Liver (tissue), 10 donors: ENCODE measurements at places on chromosomes 5 and 9. TPM values are rescaled to one million over a fixed set of nuclear protein-coding genes. Genes with fewer than 3 reads are reported as not detected.

GRCh38 chr5:159419576-159419975, 89.3 kb upstream of the IL12B start:
- no peaks in the 10 kb centered on the region for H3K27me3 ChIP-seq
- H3K27ac ChIP-seq: no peak overlapping the region
- H3K36me3 ChIP-seq: no peaks in the 10 kb centered on the region
- no peak for DNase-seq
- H3K4me3 ChIP-seq: no peak overlapping the region

Gene ARSB
- 26.2 TPM for total RNA-seq

- no peak overlapping the region for H3K4me3 ChIP-seq
- H3K4me1 ChIP-seq: no peaks in the 10 kb centered on the region
- no peak overlapping the region for H3K27ac ChIP-seq
- no peak for DNase-seq
- H3K36me3 ChIP-seq: no peaks in the 10 kb centered on the region
- no peaks in the 10 kb centered on the region for H3K27me3 ChIP-seq
Observed at GRCh38 chr9:2299843-2300205, 284.7 kb downstream of the SMARCA2 start.

GRCh38 chr9:93724852-93725251, 148.5 kb downstream of the PHF2 start:
- DNase-seq: no peak
- H3K4me1 ChIP-seq: no peaks in the 10 kb centered on the region
- no peak overlapping the region for H3K4me3 ChIP-seq
- no peaks in the 10 kb centered on the region for H3K36me3 ChIP-seq

Gene SLC46A2
- 0.17 TPM for total RNA-seq

Gene GTF2H2C
- total RNA-seq: 25.3 TPM

Gene SPATA31E1
- total RNA-seq: not detected

Gene DOLPP1
- 15.3 TPM for total RNA-seq

DNA sequence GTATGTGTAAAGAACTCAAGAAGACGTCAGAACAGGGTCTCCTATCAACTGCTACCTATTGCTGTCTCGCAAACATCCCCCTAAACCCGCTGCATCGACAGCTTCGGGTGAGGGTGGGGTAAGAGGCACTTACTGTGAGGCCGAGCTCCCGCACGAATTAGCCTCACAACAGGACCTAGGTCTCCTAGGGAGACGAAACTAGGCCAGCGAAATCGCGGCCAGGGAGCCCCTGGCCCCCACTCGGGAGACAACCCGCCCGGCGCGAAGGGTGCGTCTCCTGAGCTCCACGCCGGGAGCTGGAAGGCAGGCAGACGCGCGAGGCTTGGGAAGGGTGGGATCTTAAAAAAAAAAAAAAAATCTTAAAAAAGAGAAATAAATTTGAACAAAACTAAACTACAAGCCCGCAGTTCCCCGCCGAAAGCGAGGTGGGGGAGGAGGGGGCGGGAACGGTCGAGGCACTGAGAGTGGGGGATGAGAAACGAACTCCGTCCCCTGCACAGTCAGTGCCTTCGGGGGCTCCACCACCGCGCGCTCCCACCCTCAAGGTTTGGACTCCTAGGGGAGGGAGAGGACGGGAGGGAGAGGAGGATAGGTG, 33.0 kb upstream of the NFIB start:
- H3K27ac ChIP-seq: peak overlapping the region; percentile 41
- peaks cover 56% of the 10 kb centered on the region for H3K4me1 ChIP-seq
- no peaks in the 10 kb centered on the region for H3K27me3 ChIP-seq

Gene GLIPR2
- 2.8 TPM for total RNA-seq

Gene PDLIM4
- total RNA-seq: 0.25 TPM

GRCh38 chr9:5917888-5918287, 27.2 kb downstream of the MLANA start:
- peaks cover 2% of the 10 kb centered on the region for H3K36me3 ChIP-seq
- H3K4me1 ChIP-seq: peaks cover 5% of the 10 kb centered on the region
- no peak for DNase-seq
- no peaks in the 10 kb centered on the region for H3K27me3 ChIP-seq

GRCh38 chr5:95537501-95537900, 17.3 kb downstream of the SKIC3 start:
- DNase-seq: no peak
- H3K4me3 ChIP-seq: no peak overlapping the region
- no peaks in the 10 kb centered on the region for H3K4me1 ChIP-seq
- no peaks in the 10 kb centered on the region for H3K27me3 ChIP-seq

Gene PDE6A
- not detected for total RNA-seq

DNA sequence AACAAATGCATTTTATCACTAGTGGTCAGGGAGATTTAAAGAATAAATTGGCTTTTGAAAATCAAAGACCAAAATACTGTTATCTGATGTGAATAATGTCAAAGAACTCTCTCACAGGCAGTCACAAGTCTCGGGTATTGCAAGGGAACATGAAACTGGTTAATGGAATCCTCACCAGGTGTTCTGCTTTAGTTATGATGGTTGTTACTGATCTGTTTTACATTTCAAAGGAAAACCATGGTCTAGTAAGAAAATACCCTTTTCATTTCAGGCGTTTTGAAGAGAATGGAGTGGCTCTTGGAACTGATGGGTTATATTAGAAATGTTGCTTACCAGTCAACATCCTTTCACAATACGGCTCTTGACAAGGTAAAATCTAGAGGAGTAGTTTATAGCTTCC, 43.4 kb downstream of the HACD4 start:
- H3K4me3 ChIP-seq: no peak overlapping the region
- H3K4me1 ChIP-seq: peaks cover 3% of the 10 kb centered on the region
- no peaks in the 10 kb centered on the region for H3K27me3 ChIP-seq
- no peak for DNase-seq

Gene STK32A
- 0.09 TPM for total RNA-seq

Gene MAMDC2
- total RNA-seq: 4.4 TPM

- no peak overlapping the region for H3K4me3 ChIP-seq
- H3K36me3 ChIP-seq: no peaks in the 10 kb centered on the region
- DNase-seq: no peak
- peaks cover 23% of the 10 kb centered on the region for H3K4me1 ChIP-seq
- peak overlapping the region; percentile 12 for H3K27ac ChIP-seq
Observed at GRCh38 chr9:136013524-136014034, 52.4 kb upstream of the UBAC1 start.

DNA sequence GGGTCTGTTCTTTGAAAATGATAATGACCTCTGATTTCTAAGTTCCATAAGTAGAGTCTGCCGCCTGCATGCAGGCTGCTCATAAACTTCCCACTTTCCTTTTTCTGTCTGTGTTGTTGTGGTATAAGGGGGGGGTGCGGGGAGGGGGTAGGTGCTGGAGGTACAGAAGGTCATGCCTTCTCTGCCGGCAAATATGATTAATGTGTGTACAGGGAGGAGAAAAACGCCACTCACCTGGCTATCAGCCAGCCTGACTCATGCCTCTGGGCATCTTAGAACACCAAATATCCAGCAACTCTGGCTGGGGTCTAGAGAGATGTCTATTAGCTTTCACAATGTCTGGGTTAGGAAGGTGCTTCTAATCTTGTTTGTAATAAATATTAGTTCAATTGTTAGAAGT, 128.3 kb downstream of the EFNA5 start:
- no peak overlapping the region for H3K4me3 ChIP-seq
- peaks cover 12% of the 10 kb centered on the region for H3K4me1 ChIP-seq
- H3K27me3 ChIP-seq: no peaks in the 10 kb centered on the region
- peak overlapping the region; percentile 66 for H3K27ac ChIP-seq
- no peak for DNase-seq

DNA sequence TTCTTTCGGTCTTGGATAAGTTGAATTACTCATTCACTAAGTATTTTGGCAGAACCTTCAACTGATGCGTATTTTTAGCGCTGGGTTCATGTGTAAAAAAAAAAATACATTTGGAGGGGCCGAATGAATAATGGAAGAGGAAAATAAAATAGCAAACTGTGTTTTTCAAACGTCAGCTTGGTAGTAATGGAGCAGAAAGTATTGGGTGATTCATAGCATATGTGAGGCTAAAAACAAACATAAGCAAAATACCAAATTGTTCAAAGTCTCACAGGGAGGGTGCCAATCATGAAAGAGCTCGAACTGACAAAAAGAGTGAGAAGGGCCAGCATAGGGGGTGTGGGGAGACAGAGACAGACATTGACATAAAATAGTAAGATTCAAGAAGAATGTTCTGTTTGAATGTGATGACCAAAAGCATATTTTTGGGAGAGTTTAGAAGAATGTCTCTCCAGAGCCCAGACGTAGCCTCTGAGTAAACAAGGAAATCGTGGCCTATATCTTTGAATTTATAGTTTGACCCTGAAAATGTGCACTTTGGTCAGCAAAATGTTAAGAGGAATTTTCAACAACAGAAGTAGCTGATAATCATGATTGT, 174.9 kb upstream of the HMHB1 start:
- no peaks in the 10 kb centered on the region for H3K36me3 ChIP-seq
- no peaks in the 10 kb centered on the region for H3K27me3 ChIP-seq
- no peak for DNase-seq
- no peak overlapping the region for H3K27ac ChIP-seq

DNA sequence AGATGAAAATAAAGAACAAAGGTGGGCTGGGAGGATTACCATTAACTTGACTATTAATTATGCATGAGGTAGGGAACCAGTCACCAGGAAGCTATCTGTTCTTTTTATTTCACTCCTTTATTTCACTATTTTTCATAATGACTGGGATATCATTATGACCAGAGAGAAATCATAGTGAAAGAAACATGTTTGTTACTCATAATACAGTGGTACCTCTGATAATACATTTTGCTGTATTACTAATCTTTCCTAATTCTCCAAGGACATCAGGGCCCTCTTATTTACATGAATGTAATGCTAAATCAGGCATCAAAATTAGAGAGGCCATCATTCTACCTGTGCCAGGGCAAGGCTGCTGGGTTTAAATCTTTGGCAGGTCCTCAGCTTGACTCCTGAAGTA, 253.7 kb downstream of the NR3C1 start:
- no peak for DNase-seq
- no peaks in the 10 kb centered on the region for H3K36me3 ChIP-seq
- H3K4me3 ChIP-seq: no peak overlapping the region
- H3K27me3 ChIP-seq: no peaks in the 10 kb centered on the region
- H3K27ac ChIP-seq: no peak overlapping the region

- H3K27ac ChIP-seq: no peak overlapping the region
- DNase-seq: no peak
- no peaks in the 10 kb centered on the region for H3K27me3 ChIP-seq
- H3K36me3 ChIP-seq: no peaks in the 10 kb centered on the region
- no peak overlapping the region for H3K4me3 ChIP-seq
Observed at GRCh38 chr9:75422944-75423522, 334.7 kb downstream of the OSTF1 start.

- no peak for DNase-seq
- peaks cover 2% of the 10 kb centered on the region for H3K4me1 ChIP-seq
- H3K27ac ChIP-seq: no peak overlapping the region
Observed at GRCh38 chr5:125006011-125006685, 259.7 kb upstream of the ZNF608 start.

- H3K27ac ChIP-seq: peak overlapping the region; percentile 53
- peaks cover 6% of the 10 kb centered on the region for H3K4me1 ChIP-seq
- H3K36me3 ChIP-seq: no peaks in the 10 kb centered on the region
- DNase-seq: no peak
- H3K4me3 ChIP-seq: no peak overlapping the region
Observed at GRCh38 chr5:98933445-98934072, 4.8 kb upstream of the CHD1 start.

Gene PSMD5
- 19.1 TPM for total RNA-seq

DNA sequence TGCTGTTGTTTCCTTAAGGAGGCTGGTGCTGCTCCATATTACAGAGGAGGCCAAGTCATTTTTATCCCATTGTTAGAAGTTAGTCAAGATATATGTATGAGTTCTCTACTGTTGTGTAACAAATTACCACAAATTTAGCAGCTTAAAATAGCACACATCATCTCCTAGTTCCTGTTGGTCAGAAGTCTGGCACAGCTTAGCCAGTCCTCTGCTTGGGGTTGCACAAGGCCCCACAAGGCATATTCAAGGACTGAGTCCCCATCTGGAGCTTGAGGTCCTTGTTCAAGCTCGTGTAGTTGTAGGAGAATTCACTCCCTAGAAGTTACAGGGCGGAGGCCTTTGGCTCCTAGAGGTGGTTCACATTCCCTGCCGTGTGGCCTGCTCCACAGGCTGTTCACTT, 14.7 kb downstream of the MTAP start:
- H3K4me1 ChIP-seq: no peaks in the 10 kb centered on the region
- no peak for DNase-seq
- H3K27me3 ChIP-seq: no peaks in the 10 kb centered on the region
- no peaks in the 10 kb centered on the region for H3K36me3 ChIP-seq
- H3K4me3 ChIP-seq: no peak overlapping the region
- H3K27ac ChIP-seq: no peak overlapping the region

DNA sequence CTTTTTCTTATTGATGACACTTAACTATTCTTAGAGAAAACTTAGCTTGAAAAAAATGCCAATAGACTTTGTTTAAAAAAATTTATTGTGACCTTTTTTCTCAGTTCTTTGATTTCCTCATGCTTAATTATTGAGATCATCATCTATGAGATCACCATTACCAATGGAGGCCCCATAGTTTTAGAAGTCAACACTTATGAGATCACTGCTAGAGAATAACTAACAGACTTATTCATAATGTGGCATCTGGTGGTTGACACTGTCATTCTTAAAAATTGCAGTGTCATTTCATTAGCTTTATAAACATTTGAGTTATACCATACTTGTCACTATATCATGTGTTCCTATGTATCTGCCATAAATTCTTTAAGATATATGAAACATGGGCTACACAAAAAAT, 14.9 kb upstream of the FEM1C start:
- DNase-seq: no peak
- H3K27ac ChIP-seq: no peak overlapping the region
- H3K36me3 ChIP-seq: no peaks in the 10 kb centered on the region
- no peaks in the 10 kb centered on the region for H3K4me1 ChIP-seq
- no peaks in the 10 kb centered on the region for H3K27me3 ChIP-seq
- no peak overlapping the region for H3K4me3 ChIP-seq

Gene SAPCD2
- total RNA-seq: 0.08 TPM

GRCh38 chr5:61177716-61178115, 15.4 kb upstream of the SMIM15 start:
- no peaks in the 10 kb centered on the region for H3K27me3 ChIP-seq
- no peak overlapping the region for H3K27ac ChIP-seq
- no peak for DNase-seq
- H3K36me3 ChIP-seq: no peaks in the 10 kb centered on the region
- no peak overlapping the region for H3K4me3 ChIP-seq

DNA sequence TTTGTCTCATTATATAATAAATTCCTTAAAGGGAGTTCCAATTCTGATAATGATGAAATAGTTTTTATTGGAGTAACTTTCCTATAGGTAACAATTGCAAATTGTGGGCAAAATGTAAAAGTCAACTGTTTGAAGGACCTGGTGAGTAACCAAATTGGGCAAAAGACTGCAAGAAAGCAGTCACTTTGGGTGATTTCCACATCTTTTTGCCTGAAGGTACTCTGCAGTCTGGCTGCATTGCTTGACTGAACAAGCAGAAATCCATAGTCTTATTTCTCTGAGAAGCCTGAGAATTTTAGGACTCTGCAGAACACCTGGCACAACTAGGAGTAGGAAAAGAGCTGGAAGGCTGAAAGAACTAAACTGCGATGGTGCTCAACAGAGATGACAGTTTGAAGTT, 114.9 kb downstream of the HOMER1 start:
- no peaks in the 10 kb centered on the region for H3K36me3 ChIP-seq
- no peaks in the 10 kb centered on the region for H3K4me1 ChIP-seq
- H3K27me3 ChIP-seq: no peaks in the 10 kb centered on the region
- no peak overlapping the region for H3K27ac ChIP-seq
- no peak for DNase-seq

- H3K27ac ChIP-seq: peak overlapping the region; percentile 89
- no peak for DNase-seq
- no peak overlapping the region for H3K4me3 ChIP-seq
- H3K4me1 ChIP-seq: peaks cover 29% of the 10 kb centered on the region
- no peaks in the 10 kb centered on the region for H3K27me3 ChIP-seq
Observed at GRCh38 chr9:23343226-23343625, 482.8 kb downstream of the ELAVL2 start.
